CD4-positive, alpha-beta T cell (primary cell): ENCODE measurements at places on chromosomes 11 and 22.

DNA sequence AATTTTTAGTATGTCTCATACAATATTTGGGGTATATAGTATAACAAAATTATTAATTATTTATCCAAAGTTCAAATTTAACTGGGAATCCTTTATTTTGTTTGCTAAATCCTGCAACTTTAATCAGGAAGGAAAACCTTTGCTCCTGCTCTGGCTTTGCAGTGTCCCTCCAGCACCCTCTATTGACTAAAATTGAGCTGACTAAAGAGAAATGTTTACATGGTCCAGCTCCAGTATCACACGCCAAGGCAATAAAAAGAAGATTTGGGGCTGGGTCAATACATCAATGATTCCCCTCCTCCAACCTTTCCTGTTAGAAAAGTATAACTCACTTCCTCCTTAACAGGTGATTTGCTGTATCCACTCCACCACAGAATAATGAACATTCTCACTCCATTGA, 153.0 kb upstream of the LRRC4C start:
- DNase-seq = no peak

- no peak for DNase-seq
Observed at GRCh38 chr22:20272700-20273099, 4.6 kb upstream of the RTN4R start.

GRCh38 chr11:68661697-68662603, 22.4 kb upstream of the GAL start:
- no peak for DNase-seq

DNA sequence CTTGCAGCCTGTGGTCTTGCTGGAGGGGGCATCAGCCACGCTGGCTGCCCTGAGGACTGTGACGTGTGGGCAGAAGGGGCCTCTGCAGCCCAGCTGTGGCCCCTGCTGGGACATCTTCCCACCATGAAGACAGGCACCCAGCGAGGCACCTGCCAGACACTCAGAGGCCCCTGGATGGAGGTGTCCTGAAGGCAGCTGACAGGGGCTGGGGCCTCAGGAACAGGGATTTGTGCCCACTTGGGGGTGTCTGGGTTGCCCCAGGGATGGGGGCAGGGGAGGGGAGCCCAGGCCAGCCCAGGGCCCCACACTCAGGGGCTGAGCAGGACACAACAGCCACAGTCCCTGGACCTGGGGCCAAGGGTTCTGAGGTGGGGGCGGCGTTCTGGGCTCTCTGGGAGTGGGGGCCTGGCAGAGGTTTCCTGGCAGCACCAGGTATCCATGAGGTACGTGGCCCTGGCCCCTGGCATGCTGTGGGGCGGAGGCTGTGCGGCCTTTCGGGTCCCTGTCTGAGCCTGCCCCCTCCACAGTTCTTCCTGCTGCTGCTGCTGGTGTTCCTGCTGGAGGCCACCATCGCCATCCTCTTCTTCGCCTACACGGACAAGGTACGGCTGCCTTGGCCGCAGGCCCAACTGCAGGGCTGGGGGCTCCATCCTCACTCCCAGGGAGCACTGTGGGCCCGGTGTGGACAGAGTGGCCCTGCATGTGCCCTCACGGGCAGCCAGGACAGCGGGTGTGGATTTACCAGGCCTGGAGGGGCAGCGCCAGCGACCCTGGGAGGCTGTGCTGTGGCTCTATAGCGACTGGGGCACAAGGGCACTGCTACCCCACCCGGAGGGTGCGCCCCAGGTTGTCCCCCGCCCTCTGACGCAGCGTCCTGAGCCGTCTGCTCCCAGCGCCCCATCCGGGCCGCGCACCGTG, 21.5 kb downstream of the TSPAN4 start:
- DNase-seq = no peak

DNA sequence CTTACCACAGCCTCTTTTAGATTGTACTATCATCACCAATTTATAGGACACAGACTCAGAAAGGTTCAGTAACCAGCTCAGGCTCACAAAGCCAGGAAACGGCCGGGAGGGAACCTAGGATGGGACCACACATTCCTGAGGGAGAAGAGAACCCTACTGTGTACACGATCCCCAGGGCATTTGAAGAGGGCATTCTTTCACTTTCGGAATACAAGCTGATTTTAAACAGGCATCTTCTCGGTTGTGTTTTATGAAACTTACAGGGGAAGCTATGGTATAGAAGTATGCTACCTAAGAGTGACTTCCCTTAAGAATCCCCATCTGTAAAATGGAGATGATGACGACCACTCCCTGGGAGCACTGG, 19.0 kb downstream of the SMCO4 start:
- DNase-seq = no peak

- DNase-seq = no peak
Observed at GRCh38 chr11:70343636-70344035, 54.7 kb upstream of the CTTN start.

GRCh38 chr22:49976439-49977175, 16.0 kb downstream of the PIM3 start:
- DNase-seq = peak; percentile 79

- no peak for DNase-seq
Observed at GRCh38 chr11:12556155-12556554, 118.1 kb upstream of the TEAD1 start.

DNA sequence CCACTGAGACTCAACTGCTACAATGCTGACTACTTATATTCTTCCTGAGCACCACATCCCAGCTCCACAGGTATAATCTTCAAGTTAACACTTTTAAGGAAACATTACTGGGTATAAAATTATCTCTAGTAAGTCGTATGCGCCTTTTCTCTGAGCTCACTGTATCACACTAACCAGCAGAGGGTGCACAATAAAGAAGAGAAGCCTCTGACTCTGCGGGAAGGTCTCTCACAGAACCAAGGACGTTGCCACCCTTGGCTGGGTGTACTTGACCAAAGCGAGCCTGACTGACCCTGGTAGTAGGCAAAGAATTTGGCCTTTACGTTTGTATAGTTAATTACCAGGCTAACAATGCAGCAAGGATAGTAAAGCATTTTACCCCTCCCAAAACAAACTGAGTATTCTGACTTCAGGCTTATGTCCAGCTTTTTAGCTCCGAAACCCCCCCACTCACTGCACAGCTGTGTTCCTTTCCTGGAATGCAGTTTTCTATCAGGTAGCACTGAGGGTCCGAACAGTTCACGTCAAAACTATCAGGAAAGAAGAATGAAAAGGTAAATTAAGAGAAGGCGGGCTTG, at the start of gene BTBD18:
Gene BTBD18 (minus strand): TSS at position 144 of the 578 bp plus-strand sequence. CDS start 631 bp downstream, outside the sequence.
- DNase-seq = no peak

GRCh38 chr11:5238486-5238885, 4.2 kb upstream of the HBD start:
- DNase-seq = no peak

- no peak for DNase-seq
Observed at GRCh38 chr11:121561716-121562115, 108.9 kb upstream of the SORL1-AS1 start.

- no peak for DNase-seq
Observed at GRCh38 chr11:95717314-95717713, 72.3 kb downstream of the FAM76B start.

GRCh38 chr11:121523581-121524232, 70.9 kb upstream of the SORL1-AS1 start:
- no peak for DNase-seq

GRCh38 chr11:85710917-85711316, 24.9 kb upstream of the CCDC89 start:
- DNase-seq = no peak

DNA sequence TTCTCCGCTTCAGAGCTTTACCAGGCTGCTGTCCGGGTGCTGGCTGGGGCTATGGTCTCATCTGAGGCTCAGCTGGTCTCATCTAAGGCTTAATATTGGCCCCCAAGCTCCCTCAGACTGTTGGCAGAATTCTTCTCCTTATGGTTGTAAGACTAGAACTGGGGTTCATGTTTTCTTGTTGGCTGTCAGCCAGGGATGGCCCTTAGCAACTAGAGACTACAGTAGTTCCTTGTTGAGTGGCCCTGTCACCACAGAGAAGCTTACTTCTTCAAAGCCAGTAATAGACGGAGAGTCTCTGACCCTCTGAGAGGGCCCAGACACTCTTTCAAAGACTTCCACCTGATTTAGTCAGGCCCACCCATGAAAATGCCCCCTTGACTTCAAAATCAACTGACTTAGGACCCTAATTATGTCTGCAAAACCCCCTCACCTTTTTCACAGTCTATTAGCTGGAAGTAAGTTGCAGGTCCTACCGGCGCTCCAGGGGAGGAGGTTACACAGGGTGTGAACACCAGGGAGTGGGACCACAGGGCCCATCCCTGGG, 24.2 kb upstream of the TREH start:
- no peak for DNase-seq

GRCh38 chr11:96337541-96338431, 5.2 kb downstream of the MAML2 start:
- peak; percentile 22 for DNase-seq

- DNase-seq = no peak
Observed at GRCh38 chr11:58902881-58903280, 36.4 kb upstream of the GLYATL1 start.
